ENCODE measurements at places on chromosomes 3 and 15.

GRCh38 chr15:25727867-25728600, 135.1 kb downstream of the ATP10A start:
- peak; percentile 31 for DNase-seq

DNA sequence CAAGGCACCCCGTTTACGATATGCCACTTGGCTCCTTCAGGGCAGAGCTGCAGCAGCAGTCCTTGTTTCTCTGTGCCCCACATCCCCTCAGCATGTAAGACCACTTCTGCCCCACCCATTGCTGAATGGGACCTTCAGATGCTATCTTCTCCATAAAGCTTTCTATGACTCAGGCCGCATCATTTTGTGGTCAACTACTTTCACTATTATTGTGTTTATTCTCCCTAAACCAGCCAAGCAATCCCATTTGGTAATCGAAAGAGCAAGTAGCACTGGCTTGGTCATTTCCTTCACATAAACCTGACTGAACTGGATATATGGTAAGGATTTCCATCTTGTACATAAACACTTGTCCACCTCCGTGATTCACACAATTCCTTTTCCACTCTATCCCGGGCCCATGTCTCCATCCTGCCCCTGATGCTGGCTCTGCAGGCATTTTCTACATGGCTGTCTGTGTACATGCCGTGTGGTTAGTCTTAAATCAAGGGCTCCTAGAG, 25.7 kb downstream of the LIPC start:
- DNase-seq: no peak

DNA sequence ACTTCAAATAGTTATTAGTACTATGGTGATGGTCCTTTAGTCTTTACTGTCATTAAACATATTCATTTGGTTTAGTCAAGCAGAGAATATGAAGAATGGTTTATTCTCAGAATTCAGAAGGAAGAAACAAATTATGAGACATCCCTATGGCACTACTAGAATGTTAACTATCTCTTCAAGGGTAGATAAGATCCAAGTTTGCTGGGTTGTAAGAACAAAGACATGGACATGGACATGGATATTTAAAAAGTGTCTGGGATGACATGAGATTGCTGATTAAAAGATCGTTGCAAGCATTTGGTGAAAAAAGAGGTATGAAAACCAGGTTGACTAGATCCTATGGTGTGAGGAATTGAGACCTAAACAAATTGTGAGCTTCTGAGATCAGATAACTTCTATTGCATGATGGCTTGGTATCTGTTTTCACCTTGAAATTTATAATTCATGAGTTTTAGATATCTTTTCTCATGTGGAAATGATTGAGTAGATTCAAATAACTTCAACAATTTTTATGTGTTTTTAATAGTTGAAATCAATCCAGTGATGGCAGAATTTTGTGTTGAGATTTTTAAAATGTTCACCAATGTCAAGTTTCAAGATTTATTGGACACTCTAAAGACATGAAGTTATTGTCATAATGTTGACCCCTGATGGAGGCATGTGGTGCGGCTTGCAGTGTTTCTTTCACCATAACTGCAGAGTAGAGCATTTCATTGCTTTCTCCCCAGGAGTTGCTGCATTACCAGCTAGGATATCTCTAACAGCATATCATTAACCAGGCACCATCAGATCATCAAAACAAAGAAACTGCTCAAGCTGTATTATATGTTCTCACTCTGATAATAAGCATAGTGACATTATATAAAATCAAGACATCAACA, 72.6 kb downstream of the NAALADL2 start:
- no peak for DNase-seq

- DNase-seq: no peak
Observed at GRCh38 chr3:169286214-169286613, 377.3 kb downstream of the MECOM start.

DNA sequence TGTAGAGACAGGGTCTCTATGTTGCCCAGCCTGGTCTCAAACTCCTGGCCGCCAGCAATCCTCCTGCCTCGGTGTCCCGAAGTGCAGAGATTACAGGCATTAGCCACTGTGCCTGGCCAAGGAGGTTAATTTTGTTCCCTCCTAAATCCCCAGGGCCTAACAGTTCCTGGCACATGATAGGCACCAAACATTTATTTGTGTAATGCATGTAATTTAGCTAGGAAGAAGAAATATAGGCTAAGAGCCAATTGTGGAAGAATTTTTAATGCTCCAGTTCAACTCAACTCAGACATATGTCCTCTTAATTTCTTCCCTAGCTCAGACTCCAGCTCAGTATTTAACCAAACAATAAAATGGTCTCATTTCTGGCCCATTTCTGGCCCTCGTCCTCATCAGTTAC, 7.7 kb upstream of the ZNF592 start:
- no peak for DNase-seq

DNA sequence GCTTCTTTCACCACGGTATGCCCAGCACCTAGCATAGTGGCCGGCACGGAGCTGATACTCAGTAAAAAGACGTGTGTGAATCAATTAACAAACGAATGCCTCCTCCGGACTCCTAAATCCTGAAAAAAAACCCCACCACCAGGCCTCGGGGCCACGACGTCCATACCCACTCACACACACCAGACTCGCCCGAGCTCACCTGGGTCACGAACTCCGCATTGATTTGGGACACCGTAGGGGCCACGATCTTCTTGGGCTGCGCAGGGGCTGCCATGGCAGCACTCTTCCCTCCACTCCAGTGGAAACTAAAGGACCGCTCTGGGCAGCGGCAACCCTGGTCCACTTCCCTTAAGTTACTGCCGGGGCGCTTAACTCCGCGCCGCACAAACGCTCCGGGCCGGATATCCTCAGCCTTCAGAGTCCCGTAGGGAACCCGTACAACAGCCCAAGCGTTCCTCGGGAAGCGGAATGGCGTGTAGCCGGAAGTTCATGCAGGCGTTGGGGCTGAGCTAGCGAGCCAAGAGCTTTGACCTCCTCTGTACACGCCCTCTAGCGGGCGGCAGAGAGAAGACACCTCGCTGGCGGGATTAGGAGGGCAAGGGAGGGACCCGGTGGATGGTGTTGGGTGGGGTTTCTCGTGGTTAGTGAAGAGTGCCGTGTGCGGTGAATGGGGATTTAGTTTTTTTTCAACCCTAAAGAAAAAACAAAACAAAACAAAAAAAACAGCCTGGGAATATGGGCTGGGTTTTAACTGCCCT, at the start of gene AQR:
TSS of gene AQR (minus strand) at position 403 of the 758 bp plus-strand sequence. CDS start at position 274, 129 bp downstream.
- DNase-seq: peak; percentile 99

GRCh38 chr3:11465744-11466616, 177.7 kb downstream of the VGLL4 start:
- peak; percentile 18 for DNase-seq

- DNase-seq: no peak
Observed at GRCh38 chr3:123409443-123410148, 39.3 kb downstream of the ADCY5 start.

- no peak for DNase-seq
Observed at GRCh38 chr3:42226470-42227425, 39.2 kb downstream of the CCK start.

DNA sequence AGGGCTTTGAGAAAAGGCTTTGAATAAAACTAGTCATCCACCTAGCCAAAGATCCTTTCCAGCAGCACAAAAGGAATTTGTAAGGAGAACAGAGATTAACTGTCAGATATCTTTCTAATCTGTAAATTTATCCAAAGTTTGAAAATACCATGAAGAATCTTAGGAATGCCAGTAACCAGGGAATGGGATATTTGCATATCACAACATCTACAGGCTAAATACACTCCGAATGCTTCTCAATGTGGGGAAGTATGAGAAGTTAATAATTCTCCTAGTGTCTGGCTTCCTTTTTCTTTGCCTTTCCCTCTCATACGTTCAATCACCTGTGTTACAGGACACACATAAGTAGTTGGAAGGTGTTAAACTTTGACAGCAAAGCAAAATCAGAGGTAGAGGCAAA, 7.8 kb downstream of the ANAPC13 start:
- no peak for DNase-seq

GRCh38 chr3:71728632-71729342, 3.6 kb upstream of the EIF4E3 start:
- DNase-seq: peak; percentile 63

DNA sequence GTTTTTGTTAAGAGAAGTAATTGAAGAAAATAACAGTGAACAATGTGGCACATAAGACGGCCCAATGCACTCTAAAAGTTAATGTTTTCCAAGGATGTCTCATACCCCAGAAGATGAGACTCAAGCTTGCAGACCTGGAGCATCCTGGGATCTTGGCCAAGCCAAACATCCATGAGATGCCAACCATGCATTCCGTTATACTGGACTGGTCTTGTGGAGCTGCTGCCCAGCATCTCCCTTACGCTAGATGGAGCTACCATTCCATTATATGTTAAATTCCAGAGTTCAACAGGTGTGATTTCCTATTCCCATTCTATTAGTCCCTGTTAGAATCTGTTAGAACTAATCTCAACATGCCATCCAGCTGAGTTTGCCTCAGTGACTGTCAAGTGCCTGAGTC, 181.8 kb downstream of the PDCD6IP start:
- no peak for DNase-seq

DNA sequence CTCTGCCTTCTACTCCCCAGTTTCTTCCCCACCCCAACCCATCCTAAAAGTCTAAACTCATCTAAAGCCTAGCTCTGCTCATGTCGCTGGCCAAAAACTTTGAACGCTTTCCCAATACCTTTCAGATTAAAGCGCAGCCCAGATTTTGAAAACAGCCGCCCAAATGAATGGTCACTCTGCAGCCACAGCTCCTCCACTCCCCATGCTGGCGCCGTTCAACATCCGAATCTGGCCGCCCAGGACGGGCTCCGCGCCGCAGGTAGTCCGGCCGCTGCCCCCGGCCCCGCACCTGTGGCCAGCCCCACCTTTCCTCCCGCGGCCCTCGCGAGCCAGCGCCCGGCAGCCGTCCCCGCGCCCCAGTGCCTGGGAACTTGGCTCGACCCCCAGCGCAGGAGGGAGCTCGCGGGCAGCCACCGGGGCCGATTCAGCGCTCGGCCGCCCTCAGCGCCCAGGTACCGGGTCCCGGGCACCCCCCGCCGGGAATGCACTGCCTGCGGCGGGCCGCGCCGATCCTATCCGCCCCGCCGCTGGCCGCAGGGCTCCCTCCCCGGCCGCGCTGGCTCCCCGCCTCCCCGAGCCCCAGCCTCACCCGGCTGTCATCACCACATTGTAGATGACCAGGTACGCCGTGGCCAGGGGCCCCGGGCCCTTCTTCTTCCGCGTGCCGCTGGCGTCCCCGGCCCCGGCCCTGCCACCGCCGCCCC, 417 bp downstream of the HACD2 start:
- no peak for DNase-seq

DNA sequence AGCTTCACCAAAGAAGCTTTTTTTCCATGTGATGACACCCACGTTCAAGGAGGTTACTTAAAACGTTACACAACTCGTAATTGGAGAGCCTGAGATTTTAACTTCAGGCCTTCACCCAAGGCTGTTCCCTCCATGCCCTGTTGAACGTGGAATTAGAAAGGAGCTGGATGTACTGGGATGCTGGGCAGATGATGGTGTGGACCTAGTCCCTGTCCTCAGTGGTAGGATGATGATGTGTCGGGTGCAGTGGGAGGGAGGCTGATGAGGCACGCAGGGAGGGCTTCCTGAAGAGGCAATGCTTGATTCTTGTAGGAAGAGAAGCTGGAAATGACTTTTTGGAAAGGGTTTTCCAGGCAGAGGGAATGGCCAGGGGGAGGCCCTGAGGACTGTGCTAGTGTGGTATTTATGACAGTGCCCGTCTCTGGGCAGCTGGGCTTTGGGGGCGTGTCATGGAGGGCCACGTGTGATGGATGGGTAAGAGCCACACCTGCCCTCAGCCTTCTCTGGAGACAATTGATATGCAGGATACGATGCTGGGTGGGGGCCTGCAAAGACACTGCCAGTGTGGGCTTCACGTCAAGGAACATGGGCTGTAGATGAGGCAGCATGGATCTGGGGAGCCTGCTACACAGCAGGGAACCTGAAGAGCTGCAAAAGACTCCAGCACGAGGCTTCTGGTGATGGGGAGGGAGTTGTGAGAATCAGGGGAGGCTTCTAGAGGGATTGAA, 15.3 kb downstream of the SYNM start:
- DNase-seq: peak; percentile 40

- DNase-seq: no peak
Observed at GRCh38 chr3:58009749-58010535, 1.7 kb downstream of the FLNB start.

GRCh38 chr15:58039079-58040035, 26.2 kb downstream of the ALDH1A2 start:
- DNase-seq: no peak

DNA sequence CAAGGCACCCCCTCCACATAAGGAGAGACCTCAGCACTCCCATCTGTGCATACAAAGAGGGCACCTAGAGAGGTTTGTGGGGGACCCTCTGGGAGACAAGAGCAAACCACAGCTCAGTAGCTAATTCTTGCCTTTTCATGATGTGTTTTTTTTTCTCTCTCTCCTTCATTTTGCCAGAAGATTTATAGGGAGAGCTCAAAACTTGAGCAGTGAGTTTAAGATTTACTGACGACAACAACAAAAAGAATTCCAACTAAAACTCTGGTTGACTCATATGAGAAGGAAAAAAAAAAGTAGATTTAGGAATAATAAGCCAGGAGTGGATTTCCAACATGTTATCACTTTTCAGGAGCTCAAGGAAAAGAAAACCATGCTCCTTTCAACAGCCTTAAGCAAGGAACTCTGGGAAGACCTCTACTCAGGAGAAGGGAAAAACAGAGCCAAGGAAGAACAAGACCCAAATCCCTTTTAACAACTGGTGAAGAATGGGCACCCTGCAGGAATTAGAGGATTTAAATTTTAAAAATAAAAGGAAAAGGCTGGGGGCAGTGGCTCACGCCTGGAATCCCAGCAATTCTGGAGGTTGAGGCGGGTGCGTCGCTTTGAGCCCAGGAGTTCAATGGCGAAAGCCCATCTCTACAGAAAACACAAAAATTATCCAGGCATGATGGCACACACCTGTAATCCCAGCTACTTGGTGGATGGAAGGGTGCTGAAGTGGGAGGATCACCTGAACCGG, 58.2 kb upstream of the RAD18 start:
- no peak for DNase-seq

GRCh38 chr15:51443282-51443914, 101.9 kb downstream of the GLDN start:
- DNase-seq: no peak

DNA sequence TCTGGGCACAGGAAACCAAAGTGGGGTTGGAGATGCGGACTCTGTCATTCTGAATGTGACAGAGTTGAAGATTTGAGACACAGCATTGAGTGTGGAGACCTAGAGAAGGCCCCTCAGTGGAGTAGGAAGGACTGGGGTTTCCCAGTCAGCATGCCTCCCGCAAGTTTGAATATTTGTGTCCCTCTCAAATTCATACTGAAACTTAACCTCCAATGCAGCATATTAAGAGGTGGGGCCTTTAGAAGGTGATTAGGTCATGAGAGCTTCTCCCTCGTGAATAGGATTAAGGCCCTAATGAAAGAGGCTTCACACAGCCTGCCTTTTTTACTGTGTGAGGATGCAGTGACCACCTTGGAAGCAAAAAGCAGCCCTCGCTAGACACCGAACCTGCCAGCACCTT, 8.0 kb downstream of the HDDC3 start:
- DNase-seq: no peak

Data from islet precursor cell (in vitro differentiated cells).